ENCODE measurements at places on chromosomes 7 and 10.

DNA sequence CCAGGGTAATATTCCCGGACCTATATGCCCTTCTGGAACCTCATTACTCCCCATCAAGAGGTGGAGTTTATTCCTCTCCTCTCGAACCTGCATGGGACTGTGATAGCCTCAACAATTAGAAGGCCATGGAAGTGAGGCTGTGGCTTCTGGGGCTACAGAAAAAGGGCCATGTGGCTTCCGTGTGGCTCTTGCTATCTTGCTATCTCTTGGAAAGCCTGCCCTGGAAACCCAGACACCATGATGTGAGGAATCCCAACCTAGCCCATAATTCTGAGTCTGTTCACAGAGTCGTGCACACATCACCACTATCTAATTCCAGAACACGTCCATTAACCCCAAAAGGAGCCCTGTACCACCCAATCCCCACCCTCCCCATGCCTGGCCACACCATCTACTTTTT lies 20.8 kb upstream of the SH3PXD2A start:
- no peak for DNase-seq

- DNase-seq: no peak
These were observed 109.5 kb upstream of the ITGB1 start for GRCh38 chr10:33067481-33067880.

- DNase-seq: no peak
These were observed 5.5 kb upstream of the DUSP5 start for GRCh38 chr10:110492069-110492822.

GRCh38 chr10:27372095-27372494 lies 131.5 kb upstream of the ACBD5 start:
- no peak for DNase-seq

DNA sequence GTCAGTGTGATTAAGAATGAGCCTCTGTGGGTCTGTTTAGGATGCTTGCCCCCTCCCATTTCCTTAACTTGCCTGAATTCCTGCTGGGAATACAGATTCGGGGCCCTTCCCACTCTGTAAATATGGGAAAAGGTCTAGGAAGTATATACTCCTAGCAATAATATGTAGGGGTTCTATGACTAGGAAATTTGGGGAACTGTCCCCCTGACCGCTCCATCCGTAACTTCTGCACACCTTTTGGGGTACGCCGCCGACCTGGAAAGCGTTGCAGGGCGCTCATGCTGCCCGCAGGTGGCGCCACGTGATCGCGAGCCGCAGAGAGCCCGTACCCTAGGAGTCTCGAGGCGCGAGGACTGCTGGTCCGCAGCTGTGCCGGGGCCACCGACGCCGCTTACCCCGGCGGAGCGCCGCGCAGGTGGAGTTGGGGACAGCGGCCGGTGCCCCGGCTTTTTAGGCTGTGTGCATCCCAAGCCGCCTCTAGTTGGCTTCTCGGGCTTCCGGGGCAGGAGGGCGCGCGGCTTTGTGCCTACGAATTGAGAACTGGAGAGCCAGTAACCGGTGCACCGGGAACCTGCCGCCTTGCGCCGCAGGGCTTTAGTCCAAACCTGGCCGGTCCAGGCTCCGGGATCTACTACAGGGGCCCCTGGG lies 656 bp upstream of the CNNM2 start:
- no peak for DNase-seq
